ENCODE measurements at places on chromosomes 2 and 18.

DNA sequence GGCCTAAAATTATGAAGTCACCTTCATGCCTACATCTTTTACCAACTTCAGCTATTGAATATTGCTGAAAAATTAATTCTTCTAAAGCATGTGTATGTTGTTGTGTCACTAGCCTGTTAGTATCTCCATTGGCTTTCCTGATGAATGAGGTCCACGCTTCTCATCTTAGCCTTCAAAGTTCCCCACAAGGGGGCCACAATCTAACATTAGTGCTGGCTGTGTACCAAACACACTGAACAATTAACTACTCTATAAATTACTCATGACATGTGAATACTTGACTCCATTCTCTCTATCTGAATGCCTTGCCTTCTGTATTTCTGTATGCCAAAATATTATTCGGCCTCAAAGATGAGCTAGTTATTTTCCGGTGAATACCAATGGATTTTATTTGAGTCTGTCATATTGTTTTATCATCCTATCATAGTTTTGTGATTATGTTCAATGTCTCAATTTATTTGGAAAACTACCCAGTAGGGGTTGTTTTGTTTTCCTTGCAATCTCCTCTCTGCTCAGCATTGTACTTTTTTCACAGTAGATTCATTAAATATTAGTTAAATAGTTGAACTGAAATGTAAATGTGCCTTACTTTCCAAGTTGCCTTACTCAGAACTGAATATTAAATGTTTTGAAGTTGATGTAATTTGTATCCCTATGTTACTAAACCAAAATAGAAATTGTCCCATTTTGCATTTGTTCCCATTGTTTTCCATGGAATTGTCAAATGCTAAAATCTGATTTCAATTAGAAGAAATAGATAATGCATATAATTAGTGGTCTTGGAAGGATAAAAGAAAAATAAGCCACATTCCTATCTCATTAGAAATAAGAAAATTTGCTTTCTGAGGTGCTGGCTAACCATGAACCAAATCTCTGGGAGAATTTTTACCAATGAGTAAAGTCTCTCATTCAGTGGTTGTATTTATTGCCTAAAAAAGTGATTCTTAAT is 208.4 kb upstream of the COL3A1 start:
- no peak for DNase-seq

DNA sequence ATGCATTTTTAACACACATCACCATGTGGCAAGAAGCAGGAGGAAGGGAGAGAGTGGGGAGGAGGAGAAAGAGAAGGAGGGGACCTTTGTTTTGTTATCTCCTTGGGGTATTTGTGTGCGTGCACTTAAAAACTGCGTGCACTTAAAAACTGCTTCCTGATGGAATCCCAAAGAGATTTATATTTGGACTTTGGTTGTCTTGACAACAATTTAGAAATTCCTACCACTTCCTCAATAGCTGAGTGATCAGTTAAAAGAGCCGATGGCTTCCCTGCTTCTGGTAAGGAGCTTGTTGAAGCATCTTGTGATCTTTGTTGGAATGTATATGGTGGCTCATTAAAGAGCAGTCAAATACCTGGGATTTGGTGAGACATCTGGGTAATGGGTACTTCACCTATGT is 4.5 kb downstream of the RAB31 start:
- no peak for DNase-seq

DNA sequence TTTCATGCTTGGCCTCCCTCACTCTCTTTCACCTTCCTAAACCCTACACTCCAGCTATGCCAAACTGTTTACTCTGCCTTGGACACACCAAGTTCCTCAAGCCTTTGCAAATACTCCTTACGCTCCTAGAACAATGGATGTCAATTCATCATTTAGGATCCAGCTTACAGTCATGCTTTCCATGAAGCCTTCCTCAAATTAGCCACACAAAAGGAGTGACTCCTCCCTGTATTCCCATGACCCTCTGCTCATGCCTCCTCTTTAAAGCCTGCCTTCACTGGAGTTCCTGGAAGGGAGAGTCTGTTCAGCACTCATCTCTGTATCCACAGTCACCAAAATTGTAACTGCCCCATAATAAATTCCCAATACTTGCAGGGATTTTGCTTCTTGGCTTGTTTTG is 721 bp upstream of the EHD3 start:
- no peak for DNase-seq

GRCh38 chr2:12060886-12061285 is 314.5 kb downstream of the LPIN1 start:
- no peak for DNase-seq

- DNase-seq = no peak
Measured at GRCh38 chr2:166184789-166185188, 57.0 kb upstream of the SCN1A start.
